ENCODE measurements at places on chromosomes 11 and 22.

DNA sequence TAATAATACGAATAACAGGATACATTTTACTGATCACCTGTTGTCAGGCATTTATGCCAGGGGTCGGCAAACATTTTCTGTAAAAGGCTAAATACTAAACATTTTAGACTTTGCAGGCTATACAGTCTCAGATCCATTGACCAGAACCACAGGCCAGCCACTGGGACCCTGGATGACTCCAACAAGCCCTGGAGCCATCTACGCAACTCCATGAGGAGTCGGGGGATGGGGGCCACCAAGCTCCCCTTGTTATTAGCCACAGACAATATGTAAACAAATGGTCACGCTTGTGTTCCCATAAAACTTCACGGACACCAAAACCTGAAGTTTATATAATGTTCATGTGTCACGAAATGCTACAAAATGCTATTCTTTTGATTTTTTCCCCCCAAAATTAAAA, 54.4 kb upstream of the EMID1 start:
- no peak for DNase-seq

DNA sequence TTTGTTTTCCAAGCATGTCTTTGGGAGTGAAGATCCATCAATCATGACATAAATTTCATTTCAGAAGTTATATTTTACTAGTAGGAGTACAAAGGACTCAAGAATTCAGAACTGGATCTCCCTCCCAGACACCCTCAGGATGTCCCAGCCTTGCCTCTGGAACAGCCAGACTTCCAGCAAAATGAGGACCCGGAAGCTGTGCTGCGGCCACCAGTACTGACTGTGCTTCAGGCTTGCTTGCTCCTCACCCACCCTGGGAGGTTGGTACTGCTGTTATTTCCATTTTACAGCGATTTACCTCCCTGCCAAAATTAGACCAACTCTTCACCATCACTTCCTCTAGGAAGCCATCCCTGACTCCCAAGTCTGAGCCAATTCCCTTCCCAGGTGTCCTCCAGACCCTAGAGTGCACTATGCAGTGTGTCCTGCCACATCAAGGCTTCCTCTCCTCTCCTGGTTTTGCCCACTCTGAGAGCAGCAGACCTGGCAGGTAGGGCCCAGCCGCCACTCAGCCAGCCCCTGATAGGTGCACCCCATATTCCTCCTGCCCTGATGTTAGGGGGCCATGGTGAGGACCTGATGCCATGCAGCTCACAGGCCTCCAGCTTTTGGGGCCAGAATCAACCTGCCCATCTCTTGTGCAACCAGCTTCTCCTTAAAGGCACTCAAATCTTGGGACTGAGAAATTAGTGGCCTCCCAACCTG, 47.3 kb upstream of the WNT7B start:
- no peak for DNase-seq

- DNase-seq: no peak
Measured at GRCh38 chr22:19329454-19329853, 37.9 kb upstream of the CLTCL1 start.

GRCh38 chr11:84721561-84721961, 905.6 kb downstream of the DLG2 start:
- DNase-seq: no peak

- no peak for DNase-seq
Measured at GRCh38 chr11:86241956-86242535, 2.5 kb upstream of the EED start.

DNA sequence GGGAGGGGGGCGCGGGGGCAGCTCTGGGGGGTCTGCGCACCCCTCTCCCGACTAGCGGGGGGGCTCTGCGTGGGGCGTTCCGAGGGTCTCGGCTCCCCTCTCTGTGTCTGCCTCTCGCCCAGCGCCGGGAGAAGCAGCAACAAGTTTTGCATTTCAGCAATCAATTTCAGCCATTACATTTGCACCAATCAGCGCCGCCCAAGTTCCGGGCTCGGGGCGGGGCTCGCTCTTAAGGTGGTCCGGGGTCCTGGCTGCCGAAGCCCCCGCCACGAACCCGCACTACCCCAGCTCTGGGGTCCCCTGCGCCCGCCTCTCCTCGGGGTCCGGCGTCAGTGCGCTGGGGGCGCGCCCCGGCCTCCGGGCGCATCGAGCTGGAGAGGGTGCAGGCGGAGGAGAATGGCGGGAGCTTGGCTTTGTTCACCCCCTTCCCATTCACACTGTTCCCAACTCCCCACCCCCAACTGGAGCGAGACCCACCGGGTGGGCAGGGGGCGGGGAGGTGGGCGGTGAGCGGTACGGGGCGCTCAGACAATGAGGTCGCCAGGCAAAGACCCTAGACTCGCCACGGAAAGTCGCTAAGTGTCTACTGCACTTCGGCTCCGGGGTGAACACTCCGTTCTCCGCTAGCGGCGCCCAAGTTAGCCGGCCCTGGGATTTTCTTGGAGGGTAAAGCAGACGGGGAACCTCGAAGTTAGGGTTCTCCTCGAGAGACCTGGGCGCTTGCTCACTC, at the start of gene MN1:
Gene MN1 (minus strand): TSS at position 141 of the 730 bp plus-strand sequence. CDS start 1,213 bp downstream, outside the sequence.
- DNase-seq: peak; percentile 78

- no peak for DNase-seq
Measured at GRCh38 chr11:103898065-103898464, 138.4 kb upstream of the DDI1 start.

- DNase-seq: no peak
Measured at GRCh38 chr11:128354476-128354875, 232.9 kb downstream of the ETS1 start.

DNA sequence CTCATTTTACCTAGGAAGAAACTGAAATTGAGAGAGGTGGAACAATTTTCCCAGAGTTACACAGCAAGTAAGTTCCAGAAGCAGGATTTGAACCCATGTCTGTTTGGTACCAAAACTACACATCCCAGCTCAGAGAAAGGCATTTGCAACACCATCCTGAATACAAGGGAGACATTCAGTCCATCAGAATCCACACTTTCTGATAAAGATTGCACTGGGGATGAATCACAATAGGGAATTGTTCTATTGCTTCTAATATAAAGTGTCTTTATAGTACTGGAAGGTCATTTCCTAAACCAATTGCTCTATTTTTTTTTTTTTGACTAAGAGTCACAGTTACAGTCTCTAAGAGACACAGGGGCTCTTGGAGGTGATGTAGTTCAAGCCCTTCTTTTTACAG, 208.1 kb upstream of the CADM1 start:
- no peak for DNase-seq

GRCh38 chr11:124922831-124923230, 3.8 kb downstream of the HEPN1 start:
- DNase-seq: no peak

DNA sequence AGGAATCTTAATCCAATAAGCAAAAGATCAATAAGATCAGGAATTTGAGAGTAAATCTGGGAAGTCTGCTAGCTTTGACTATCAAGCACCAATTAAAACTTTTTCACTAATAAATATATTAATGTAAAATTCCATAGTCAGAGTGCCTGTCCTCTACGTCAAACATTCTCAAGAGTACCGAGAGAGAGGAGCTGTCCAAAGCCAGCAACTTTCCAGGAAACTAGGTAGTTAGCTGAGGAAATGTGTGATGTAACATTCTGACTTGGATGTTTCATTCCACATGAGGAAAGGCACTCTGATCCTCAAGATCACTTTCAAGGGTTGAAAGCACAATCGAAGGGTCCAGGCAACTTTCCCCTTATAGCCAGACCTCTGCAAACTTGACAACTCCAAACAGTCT, 113.2 kb downstream of the STK33 start:
- no peak for DNase-seq

DNA sequence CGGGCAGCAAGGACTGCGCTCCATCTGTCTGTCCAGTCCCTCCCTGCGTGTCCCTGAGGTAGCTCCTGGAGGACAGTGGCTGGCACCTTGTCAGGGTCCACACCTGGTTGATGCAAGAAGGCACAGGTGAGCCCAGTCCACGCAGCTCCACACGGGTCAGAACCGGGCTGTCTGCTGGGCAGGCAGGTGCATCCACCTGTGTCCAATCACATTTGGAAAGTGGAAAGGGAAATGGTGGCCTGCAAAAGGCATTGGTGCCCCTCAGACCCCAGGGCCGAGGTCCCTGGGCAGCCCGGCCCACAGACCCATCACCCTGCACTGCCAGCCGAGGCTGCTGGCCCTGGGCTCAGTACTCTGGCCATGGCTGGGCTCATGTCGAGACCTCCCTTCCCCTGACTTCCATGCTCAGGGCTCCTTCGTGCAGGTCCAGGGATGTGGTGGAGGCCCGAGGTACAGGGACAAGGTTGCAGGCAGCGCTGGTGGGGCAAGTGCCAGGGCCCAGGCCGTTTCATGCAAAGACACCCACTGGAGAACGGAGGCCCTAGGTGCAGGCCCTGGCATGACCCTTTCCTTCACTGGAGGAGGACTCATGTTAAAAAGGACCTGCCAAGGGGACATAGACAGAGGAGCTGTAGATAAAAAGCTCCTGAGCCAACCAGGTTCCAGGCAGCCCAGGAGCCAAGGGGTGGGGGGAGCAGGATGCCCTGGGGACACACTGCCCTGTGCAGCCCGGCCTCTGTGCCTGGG, 38.9 kb upstream of the TH start:
- no peak for DNase-seq

GRCh38 chr22:28395920-28396753, 283.5 kb downstream of the TTC28 start:
- DNase-seq: peak; percentile 55

GRCh38 chr22:40399621-40400020, 29.2 kb downstream of the SGSM3 start:
- no peak for DNase-seq

GRCh38 chr11:106369224-106369623, 291.8 kb downstream of the AASDHPPT start:
- DNase-seq: peak; percentile 36

GRCh38 chr22:36884349-36885158, 23.7 kb downstream of the NCF4 start:
- DNase-seq: no peak

DNA sequence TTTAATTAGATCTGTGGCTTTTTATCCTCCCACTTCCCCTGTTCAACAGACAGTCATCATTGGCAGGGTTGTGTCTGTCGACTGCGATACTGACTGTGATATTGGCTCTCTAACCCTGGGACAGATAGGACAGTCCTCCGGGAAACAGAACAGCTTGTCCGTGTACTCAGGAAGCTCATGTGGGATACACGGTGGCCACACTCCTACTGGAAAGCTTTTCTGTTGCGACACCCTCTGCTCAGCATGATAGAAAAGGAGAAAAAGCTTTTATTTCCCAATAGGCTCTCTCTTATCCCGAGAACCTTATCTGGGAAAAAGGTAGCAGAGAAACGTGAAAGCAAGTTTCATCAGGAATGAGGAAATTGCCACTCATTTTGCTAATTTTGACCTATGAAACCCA, 60.4 kb upstream of the HSPA8 start:
- peak; percentile 81 for DNase-seq

GRCh38 chr11:28536504-28537267, 428.5 kb downstream of the METTL15 start:
- DNase-seq: no peak

DNA sequence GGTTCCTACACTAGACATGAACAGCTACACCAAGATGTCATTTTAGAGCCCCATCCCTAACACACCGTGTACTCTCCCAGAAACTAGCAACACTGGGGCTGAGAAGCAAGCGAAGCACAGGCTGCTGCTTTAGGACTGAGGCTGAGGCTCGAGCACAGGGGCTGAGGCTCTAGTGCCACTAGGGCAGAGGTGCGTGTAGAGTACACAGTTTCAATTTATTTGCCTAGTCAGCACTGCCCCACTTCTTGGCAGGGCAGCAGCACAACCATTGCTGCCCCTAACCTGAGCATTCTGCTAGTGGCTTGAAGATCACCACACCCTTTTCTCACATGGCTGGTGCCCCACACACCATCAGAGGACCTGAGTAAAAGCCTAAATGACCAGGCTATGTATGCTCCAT, 713.2 kb downstream of the LRRC4C start:
- no peak for DNase-seq

DNA sequence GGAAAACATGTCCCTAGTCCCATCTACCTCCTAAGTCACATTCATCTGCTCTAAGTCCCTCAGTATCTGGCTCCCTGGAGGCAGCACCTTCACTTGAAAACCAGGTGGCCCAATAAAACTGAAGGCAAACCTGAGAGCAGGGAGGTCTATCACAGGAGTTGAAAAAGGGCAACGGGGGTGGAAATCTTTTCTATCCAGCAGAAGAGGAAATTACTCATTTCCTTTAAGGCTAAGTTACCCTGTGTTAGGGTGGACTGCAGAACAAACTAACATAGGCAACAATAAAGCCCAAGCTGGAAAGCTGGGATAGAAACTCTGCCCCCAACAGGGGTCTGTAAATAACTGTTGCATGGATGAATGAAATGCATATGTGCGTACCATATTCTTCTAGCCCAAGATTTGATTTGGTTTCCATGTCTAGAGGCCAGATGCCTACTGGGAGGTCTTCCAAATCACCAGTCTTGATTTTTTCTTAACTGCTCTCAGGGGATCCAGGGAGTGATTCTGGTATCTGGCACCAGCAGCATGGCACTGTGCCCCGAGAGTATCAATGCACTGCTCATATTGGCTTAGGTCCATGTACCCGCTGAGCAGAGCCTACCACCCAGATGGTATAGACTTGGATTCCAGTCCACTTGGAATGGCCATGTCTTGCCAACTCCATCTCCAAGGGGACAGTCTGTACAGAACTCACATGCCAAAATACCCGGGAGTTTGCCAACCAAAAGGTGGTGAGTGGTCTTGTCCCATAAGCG, 350.0 kb upstream of the NCAM1 start:
- no peak for DNase-seq

GRCh38 chr11:14376920-14377319, 17.9 kb upstream of the RRAS2 start:
- DNase-seq: no peak

- DNase-seq: peak; percentile 58
Measured at GRCh38 chr11:94800414-94800813, 32.3 kb downstream of the AMOTL1 start.

- DNase-seq: no peak
Measured at GRCh38 chr11:1167256-1167655, 9.5 kb downstream of the MUC5AC start.

DNA sequence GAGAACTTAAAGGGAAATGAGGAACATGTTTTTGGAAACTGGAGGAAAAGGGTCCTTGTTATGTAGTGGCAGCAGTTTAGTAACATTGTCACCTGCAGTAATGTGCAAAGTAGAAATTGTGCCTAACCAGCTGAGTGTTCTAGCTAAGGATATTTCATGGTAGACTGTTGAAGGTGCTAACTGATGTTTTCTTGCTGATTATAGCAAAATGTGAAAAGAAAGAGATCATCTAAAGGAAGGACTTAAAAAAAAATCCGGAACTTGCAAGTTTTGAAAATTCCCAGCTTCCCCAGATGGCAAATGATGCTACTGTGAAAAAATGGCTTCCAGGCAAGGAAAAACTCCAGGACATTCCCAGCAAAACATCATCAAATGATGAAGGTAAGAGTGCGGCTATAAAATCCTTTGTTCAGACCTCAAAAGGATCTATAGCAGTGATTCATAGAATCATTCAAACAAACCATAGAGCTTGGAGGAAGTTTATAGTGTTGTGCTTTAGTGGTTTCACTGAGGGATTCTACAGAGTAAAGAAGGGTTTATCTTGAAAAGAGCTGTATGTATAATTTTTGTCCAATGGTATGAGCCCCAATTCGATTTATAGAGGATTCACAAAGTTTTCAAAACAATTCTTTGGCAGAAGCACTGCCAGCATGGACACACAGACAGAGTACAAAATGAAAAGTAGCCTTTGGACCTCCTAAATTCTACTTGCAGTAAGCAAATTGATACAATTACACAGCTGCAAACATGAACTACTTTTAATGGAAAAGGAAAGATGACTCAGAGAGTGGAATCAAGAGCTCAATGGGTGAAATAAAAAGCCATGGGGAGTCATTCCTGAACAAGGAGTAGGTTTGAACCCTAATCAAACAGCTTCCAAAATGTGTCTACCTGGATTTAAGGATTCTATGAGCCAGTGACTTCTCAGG, 4.3 kb upstream of the TRIM44 start:
- no peak for DNase-seq
